ENCODE measurements at places on chromosomes 4 and X.

DNA sequence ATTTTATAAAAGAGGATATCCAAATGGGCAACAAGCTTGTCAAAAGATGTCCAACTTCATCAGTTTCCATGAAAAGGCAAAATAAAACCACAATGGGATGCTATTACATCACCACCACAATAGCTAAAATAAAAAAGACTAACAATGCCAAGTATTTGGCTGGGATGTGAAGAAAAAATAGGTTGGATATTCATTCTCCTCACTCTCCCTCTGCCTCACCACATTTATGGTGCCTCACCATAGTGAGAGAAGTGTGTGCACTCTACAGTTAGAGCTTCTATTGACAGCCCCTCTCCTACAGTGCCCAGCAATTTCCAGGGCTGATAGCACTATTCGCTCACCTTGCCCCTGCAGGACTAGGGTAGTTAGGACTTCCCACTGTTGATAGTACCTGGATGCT lies 25.5 kb downstream of the VEGFC start:
- DNase-seq: no peak

DNA sequence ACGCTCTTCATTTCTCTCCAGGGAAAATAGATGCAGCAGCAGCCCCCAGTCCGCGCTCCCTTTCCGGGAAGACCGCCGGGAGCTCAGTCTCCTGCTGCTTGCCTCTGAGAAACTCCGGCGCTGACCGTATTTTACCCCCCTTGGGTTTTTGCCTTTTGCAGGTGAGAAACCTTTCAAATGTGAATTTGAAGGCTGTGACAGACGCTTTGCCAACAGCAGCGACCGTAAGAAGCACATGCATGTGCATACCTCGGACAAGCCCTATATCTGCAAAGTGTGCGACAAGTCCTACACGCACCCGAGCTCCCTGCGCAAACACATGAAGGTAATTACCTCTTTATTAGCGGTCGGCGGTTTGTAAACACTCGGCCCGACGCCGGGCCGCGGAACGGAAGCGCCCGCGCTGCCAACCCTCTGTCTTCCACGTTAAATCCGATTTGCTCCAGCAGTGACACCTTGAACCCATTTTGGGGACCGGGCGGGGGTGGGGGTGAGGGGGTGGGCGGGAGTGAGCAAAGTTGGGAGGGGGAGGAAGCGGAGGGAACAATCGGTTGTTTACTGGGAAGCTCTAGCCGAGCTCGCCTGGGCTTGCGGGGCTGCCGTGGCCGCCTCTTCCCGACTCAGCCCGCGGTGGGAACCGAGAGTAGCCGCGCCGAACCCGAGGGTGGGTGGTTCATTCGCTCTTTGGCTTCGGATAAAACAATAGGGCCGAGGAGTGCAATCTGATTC lies 3.0 kb downstream of the ZIC3 start:
- DNase-seq: no peak

DNA sequence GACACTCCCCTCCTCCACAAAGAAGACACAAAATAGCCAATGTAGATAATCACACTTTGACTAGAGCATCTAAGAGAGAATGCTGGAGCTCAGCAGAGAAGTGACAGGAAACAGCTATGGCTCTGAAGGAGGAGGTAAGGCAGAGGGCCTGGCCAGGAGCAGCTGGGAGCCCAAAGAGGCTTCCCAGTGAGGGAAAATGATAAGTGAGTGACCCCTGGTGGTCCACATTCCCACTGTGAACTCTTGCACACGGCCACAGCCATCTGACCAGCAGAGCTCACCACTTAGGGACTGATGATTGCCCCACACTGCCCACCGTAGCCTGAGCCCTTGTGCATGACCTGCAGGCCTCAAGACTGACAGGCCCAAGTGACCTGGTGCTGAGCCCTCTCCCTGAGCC lies 162.7 kb upstream of the GALNTL6 start:
- DNase-seq: no peak

DNA sequence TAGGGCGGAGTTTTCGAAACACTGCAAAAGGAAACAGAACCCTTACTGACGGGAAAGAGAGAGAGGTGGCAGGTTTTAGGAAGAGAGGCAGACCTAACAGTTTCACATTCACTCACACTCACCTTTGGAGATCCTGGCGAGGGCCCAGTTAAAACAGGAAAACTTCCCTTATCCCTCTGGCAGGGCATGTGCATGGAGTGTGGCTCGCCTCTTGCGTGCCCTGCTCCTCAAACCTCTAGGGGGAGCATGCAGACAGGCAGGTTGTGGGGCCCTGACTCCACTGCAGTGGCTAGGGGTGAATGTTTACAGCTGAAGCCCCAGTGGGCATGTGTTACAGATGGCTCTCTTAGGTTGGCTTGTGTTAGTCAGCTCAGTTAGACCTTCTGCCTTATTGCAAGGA lies 451.5 kb downstream of the UBE2NL start:
- DNase-seq: no peak

GRCh38 chrX:68646421-68646820 lies 1.0 kb upstream of the STARD8 start:
- DNase-seq: no peak

GRCh38 chr4:105350859-105351490 lies 122.9 kb downstream of the PPA2 start:
- DNase-seq: no peak

DNA sequence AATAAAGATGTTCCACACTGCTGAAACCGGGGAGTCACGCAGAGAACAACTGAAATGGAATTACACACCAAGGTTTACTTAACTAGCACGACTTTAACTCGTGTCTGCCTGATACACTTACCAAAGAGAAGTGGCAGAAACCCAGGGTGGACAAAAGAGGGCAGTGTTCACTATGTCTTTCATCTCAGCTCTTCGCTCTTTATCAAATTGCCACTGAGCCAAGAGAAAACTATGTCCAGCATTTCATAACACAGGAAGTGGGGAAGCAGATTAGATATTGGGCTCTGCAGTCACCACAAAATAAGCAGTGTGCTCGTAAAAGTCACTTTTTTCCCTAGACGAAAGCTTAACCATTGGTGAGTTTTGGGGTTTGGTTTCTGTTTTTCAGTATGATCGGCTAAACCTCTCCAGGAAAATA lies 155.7 kb downstream of the CHIC2 start:
- peak; percentile 82 for DNase-seq

DNA sequence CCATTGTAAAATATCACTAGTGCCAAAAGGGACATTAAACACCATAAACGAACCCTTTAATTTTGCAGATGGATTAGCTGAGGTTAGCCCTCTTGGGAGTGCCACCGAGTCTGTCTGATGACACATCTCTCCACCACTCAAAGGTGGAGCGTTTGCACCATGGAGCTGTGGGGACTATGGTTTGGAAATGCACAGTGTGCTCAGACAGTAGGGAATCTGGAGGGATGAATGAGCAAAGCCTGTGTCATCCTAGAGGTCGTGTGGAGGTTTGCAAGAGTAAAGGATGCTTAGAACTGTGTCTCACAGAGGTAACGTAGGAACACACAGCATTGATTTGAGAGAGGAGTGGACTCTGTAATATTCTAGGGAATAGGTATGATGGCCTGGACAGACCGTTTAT lies 93.7 kb downstream of the CLNK start:
- DNase-seq: no peak

- DNase-seq: no peak
Observed at GRCh38 chr4:6278801-6279197, 9.1 kb downstream of the WFS1 start.

GRCh38 chrX:50697691-50698090 lies 116.3 kb downstream of the SHROOM4 start:
- DNase-seq: no peak

DNA sequence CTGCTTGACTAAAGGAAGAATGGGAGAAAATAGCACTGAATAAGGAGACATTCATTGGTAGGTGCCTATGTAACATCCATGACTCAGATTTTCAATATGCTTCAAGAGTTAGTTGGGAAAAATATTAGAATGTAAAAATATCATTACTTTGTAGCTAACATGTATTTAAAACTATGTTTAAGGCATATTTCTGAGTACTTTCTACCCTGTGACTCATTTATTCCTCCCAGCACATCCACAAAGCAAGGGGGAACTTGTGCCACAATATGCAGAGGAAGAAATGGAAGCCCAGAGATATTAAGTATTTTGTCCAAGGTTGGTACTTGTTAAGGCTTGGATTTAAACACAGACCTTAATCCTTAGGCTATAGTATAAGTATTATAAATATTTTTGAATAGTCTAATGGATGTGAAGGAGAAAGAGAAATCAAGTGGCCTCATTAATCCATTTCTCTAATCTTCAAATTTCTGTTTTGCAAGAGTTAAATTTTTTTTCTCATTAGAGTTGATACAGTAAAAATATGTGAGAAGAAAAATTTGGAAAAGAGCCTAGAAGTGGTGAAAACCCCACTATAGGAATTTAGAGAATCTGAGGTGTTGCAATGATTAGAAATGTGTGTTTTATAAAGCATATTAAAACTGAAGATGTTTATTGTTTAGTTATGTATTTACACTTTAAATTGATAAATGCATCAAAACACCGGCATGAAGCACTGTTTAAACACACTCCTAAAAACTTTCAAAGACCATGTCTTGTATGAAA lies 149.3 kb upstream of the GYPA start:
- no peak for DNase-seq

GRCh38 chr4:10302096-10302495 lies 155.1 kb downstream of the ZNF518B start:
- no peak for DNase-seq

GRCh38 chr4:28792917-28793597 lies 1927.1 kb upstream of the PCDH7 start:
- DNase-seq: no peak

DNA sequence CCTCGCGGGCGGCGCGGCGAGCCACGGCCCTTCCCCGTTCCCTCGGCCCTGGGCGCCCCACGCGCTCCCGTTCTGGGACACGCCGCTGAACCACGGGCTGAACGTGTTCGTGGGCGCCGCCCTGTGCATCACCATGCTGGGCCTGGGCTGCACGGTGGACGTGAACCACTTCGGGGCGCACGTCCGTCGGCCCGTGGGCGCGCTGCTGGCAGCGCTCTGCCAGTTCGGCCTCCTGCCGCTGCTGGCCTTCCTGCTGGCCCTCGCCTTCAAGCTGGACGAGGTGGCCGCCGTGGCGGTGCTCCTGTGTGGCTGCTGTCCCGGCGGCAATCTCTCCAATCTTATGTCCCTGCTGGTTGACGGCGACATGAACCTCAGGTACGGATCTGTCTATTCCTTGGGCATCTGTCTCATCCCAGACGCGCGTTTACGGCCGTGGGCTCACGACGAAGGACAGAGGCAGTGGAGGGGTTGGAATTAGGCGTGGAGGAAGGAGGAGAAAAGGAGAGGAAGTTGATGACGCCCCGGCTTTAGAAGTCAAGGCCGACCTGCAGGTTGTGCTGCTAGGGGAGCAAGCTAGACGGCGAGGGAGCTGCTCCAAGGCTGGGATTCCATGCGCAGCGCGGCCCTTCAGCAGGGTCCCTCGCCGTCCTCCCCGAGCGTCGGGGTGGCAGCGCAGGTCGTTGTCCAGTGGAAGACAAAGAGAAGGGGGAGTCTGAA lies 792 bp downstream of the SLC10A4 start:
- DNase-seq: no peak

DNA sequence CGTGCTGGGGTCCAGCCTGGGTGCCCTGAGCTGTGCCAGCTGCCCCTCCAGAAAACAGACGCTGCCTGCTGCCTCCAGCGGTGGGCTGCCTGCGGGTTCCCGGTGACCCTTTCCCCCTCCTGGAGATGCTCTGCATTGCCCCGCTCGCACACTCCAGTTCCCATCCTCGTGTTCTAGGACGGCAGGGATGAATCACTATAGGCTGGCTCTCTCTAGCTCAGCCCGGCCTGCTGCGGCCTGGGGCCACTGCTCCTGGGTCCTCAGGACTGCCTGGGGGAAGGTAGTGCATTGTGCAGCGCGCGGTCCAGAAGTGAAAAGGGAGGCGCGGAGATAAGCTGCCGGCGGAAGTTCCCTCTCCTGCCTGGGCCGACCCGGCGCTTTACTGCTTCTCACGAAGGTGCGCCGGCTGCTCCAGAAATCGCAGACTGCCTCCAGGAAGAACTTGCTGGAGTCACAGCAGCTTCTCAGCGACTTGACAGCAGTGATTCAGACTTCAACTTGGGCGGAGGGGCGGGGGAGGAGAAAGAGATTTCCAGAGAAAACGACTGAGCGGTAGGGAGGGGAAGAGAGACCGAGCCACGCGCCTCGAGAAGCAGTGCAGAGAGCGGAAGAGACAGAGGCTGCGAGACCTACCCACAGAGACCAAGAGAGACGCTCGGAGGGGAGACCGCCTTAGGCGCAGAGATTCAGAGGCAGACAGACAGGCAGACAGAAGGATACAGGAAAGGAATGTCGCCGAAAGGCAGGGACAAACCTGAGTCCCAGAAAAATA lies 6.7 kb upstream of the MSX1 start:
- DNase-seq: no peak

- no peak for DNase-seq
Observed at GRCh38 chrX:103565752-103566151, 19.6 kb upstream of the TCEAL4 start.

- DNase-seq: no peak
Observed at GRCh38 chr4:107689912-107690587, 30.0 kb downstream of the PAPSS1 start.

- no peak for DNase-seq
Observed at GRCh38 chr4:43411226-43411625, 518.7 kb downstream of the GRXCR1 start.

DNA sequence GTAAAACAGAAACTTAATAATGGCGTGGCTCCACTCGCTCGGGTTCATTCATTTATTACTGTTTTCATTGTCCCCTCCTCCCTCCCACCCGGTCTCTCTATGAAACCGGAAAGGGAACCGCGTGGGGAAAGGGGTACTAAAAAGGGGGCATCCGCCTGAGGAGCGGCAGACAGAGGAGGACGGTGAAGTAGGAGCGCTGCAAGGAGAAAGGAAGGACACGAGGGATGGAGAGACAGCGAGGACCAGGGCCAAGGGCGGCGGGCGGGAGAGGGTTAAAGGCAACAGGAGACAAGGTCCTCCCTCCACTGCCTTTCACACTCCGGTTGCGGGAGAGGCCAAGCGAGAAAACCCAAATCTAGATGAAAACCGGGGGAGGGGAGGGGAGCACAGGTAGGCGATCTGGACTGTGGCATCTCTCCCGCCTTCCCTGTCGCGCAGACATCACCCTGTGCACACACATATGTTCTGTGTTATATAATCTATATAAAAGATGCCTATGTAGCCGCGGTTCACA lies 829 bp downstream of the ELOVL6 start:
- peak; percentile 62 for DNase-seq

GRCh38 chrX:117053260-117053659 lies 590.5 kb upstream of the CT83 start:
- DNase-seq: no peak

Measured in hippocampal formation (tissue), 2 donors.